ENCODE measurements at places on chromosomes 5 and 9.
A peak's percentile ranks its signal among the peaks of the same experiment; 100 is the strongest.

- DNase-seq, result no peak
These were observed 2.4 kb downstream of the XPA start for GRCh38 chr9:97694769-97695168.

GRCh38 chr5:158967541-158967940 is 132.2 kb downstream of the EBF1 start:
- DNase-seq, result no peak

GRCh38 chr5:145408048-145408341 is 427.1 kb downstream of the PRELID2 start:
- no peak for DNase-seq

DNA sequence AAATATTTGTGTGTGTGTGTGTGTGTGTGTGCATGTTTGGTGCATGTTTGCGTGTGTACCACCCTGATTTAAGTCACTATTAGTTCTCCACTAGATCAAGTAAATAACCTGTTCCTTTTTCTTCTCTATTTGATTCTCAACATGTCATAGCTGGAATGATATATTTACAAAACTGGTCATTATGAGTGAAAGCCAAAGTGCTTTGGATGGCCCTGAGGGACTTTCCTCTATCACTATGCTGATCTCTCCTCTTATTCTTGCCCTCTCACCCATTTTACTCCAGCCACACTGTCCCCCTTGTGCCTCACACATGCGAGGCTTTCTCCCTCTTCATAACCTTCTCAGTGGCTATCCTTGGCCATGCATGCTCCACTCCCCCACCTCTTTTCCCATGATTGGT is 144.6 kb upstream of the NMUR2 start:
- no peak for DNase-seq

- DNase-seq, result no peak
These were observed 14.3 kb downstream of the SNX30 start for GRCh38 chr9:112764837-112765236.

- DNase-seq, result no peak
These were observed 30.8 kb downstream of the HAPLN1 start for GRCh38 chr5:83689881-83690280.

DNA sequence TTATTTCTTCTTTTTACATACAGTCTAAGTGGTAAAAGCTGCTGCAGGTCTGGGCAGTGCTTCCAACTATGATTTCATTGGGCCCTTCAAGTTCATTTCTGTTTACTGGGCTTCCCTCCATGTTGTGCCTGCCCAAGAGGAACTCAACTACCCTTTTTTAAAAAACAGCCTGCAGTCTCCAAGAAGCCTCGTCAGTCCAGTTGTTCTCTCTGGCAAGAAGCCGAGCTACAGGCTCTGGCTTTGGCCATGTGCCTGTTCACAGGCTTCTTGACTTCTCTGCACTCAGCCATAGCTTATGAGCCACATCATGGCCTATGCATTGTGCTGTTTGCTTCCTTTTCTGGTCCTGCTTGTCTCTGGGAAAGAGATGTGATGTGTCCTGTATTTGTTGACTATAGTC is 119.7 kb upstream of the PJA2 start:
- DNase-seq, result no peak

GRCh38 chr9:87671478-87671877 is 54.4 kb upstream of the CTSL start:
- DNase-seq, result no peak

GRCh38 chr9:134585746-134586706 is 55.6 kb upstream of the COL5A1 start:
- no peak for DNase-seq

GRCh38 chr5:83750749-83751148 is 30.1 kb upstream of the HAPLN1 start:
- DNase-seq, result no peak

DNA sequence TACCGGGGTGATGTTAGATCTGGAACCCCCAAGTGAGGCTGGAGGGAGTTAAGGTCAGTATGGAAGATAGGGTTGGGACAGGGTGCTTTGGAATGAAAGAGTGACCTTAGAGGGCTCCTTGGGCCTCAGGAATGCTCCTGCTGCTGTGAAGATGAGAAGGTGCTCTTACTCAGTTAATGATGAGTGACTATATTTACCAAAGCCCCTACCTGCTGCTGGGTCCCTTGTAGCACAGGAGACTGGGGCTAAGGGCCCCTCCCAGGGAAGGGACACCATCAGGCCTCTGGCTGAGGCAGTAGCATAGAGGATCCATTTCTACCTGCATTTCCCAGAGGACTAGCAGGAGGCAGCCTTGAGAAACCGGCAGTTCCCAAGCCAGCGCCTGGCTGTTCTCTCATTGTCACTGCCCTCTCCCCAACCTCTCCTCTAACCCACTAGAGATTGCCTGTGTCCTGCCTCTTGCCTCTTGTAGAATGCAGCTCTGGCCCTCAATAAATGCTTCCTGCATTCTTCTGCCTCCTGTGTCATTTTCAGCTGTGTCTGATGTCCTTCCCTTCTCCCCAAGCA is 2.3 kb upstream of the MYOZ3 start:
- no peak for DNase-seq

DNA sequence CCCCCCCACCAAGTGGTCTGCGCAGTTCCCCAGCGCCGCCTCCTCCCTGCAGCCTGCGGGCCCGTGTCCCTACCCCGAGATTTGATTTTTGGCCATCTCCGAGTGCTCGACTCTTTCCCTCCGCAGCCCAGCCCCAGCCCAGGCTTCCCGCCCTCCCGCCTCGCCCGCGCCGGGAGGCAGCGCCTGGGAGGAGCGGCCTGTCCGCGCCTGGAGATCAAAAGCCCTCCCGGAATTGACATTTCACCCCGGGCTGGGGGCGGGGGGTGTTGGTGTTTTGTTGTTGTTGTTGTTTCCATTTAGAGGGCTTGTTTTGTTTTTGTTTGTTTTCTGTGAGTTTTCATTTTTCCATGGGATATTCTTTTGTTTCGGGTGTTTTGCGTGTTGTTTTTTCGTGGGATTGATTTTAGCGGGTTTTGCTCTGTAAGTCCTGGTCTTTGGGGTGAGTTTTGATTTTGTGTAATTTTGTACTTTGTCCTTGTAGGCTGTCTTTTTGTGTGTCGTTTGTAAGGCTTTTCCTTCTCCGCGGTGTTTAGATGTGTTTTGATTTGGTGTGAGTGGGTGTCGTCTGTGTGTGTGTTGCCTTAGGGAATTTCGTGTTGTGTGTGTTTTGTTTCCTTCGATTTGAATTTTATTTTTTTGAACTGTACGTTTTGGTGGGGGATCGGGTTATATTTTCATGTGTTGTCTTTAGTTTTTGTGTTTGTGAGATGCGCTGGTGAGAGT is 1.7 kb upstream of the PAX5 start:
- no peak for DNase-seq

GRCh38 chr5:150217038-150217437 is 27.2 kb downstream of the SLC6A7 start:
- no peak for DNase-seq

DNA sequence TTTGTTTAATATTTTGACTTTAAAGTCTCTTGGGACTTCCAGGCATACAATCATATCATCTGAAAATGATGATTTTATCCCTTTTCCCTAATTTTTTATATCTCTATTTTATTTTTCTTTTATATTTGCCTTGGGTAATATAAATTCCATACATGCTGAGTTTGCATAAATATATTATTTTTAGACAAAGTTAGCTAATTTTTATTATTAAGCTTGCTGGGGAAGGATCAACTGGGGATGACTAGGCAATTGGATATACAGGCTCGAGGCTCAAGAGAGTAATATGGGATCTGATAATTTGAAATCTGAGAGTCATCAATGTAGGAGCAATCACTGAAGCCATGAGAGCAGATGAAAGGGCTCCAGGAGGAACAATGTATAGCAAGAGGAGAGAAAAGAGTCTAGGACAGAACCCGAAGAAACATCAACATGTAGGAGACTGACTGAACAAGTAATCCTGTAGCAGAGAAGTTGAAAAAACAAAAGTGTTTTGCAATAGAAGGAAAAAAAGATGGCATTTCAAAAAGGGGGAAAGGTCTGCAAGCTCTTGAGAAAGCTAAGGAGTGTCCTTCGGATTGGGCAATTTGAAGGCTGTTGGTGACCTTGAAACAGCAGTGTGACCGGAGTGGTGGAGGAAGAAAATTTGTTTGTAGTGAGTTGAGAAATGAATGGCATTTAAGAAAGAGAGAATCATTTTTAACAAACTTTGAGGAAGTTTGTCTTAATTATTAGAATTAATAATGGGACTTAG is 17.0 kb upstream of the RHOBTB3 start:
- no peak for DNase-seq

DNA sequence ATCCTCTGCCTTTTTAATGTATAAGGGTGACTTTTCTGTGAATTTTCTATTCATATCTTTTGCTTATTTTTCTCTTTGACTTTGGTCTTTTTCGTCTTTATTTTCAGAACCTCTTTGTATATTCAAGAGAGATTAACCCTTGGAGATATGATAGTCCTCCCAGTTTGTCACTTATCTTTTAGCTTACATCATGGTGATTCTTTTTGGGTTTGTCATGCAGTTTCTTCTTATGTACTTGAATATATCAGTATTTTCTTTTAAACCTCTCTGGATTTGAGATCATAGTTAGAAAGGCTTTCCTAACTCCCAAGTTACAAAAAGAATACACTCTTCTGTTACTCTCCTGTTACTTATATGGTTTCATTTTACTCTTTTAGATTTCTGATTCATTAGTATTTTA is 27.5 kb upstream of the GPR21 start:
- no peak for DNase-seq

GRCh38 chr5:127834554-127834953 is 131.4 kb downstream of the CCDC192 start:
- DNase-seq, result no peak

- no peak for DNase-seq
These were observed 16.4 kb downstream of the RAB14 start for GRCh38 chr9:121185178-121185745.

DNA sequence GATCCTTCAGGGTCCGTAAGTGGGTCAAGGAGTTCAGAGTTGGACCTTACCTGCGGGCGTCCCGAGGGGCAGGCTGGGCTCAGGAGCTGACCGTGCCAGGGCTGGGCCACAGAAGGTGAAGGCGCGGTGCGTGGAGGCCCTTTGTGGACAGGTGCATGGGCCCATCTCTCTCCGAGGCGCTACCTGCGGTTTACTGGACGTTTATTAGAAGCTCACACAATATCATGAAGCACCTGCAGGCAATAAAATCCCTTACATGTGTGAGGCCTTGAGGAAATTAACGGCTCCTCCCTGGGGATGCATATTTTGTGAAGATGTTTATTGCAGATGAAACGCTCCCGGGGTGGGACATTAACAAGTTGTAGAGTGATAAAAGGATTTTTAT is 79.8 kb upstream of the LMX1B start:
- no peak for DNase-seq

DNA sequence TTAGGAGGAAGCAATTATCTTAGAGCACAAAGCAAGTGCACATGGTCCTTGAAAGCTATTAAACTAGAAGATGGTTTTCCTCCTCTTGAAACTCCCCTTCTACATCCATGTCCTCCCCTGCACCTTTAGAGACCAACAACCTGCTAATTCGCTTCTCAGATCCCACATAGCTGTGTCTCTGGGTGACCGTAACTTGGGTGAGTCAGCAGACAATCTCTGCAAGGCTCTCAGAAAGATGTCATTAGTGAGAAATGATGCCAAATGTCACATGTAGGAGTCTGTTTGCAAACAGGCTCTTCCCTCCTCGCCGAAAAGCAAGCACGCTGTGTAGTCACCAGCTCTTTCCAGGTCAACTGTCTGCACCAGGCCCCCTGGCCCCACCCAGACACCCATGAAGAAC is 291.8 kb downstream of the SLIT3 start:
- no peak for DNase-seq

DNA sequence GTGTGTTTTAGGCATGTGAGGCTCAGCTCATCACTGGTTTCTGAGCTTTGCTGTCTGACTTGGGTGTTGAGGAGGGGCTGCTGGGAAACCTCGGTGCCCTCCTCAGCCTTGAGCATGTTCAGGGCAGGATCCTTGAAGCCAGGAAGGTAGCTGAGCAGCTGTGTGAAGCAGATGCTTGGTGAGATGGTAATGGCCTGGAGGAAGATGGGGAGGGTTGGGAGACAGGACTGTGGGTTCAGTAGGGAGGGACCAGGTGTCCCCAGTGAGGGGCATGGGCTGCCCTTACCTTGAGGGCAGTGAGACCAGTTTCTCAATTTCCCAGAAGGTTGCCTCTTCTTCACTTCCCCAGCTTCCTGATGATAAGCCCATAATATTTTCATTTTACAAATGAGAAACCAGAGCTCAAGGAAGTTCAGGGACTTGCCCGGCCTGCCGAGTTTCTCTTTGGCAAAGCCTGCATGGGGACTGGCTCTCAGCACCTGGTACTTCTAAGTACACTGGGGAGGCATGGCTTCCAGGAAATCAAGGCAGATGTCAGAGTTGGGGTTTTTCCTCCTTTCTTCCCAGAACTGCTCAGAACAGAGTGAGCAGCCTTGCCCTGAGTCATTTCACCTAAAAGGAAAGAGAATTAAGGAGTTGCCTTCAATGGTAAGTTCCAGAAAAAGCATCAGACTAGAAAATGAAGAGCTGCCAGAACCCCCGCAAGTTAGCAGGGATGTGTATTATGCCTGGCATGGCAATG is 225.7 kb downstream of the MAST4 start:
- peak; percentile 35 for DNase-seq

DNA sequence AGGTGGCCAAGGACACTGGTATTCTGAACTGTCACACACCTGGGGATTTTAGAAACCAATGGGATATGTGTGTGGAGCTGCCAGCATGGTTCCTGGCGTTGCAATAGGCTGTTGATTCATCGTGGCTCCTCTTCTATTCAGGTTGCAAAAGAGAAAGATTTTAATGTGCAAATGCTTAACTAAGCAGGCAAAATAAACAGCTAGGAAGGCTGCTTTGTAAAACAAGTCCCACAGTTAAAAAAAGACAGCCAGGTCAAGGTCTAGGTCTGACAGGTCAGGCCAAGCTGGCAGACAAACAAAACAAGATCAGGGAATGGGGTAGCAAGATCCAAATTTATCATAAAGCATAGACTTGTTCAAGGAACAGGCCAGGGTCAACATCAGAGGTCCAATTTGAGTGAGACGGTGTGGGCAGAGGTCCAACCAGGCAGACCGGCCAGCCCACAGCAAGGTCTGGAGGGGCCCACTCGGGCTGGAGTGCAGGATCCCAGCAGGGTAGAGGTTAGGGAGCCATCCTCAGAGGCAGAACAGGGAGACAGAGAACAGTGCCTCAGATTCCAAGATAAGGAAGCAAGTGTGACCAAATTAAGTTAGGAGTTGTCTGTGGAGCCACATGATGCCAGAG is 45.6 kb downstream of the SUB1 start:
- DNase-seq, result no peak
